ENCODE measurements at places on chromosomes 1 and 21.

DNA sequence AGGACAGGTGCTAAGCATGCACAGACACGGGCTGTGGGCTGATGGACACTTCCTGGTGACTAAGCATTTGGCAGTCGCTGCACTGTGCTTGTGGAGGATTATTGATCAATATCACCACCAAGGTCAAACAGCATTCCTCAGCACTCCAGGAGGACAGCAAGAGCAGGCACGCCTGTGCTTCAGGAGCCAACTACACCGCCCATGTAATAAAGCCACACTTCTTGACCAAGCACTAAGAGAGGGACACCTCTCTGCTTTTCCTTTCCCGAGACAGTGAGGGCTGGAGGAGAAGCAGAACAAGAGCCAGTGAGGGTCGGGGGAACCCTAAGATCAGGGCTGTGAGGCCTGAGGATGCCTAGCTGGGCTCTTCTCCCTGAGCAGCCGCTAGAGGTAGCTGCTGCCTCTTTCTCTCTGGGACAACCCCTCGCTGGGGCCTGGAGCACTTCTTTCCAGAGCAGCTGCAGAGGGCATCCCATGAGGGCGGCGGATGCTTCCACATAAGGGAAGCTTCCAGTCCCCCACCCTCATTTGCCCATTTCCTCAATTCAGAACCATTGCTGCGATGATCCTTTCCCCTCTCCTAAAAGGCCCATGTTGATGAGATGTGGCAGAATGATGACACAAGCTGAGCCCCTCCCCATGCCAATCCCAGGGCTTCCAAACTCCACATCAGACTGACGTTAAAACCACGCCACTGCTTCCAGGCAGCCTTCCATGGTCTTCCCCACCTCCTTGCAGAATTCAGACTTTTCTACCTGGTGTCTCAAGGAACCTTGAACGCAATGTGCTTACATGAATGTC is 19.1 kb downstream of the RAB7B start:
- no peak for DNase-seq

DNA sequence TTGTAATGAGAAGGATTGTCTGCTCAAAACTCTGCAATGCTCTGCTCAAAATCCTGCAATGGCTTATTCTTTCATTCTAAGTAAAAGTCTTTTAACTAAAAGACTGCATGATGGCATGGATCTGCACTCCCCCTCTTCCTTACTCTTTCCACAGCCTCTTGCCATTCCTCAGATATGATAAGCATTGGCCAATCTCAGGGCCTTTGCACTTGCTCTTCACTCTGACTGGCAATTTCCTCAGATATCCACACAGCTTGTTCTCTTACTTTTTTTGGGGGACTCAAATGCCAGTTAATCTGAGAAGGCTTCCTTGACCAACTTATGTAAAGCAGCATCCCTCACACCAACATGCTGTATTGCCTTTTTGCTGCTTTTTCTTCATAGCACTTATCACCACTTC is 2.8 kb upstream of the ZMPSTE24 start:
- no peak for DNase-seq

DNA sequence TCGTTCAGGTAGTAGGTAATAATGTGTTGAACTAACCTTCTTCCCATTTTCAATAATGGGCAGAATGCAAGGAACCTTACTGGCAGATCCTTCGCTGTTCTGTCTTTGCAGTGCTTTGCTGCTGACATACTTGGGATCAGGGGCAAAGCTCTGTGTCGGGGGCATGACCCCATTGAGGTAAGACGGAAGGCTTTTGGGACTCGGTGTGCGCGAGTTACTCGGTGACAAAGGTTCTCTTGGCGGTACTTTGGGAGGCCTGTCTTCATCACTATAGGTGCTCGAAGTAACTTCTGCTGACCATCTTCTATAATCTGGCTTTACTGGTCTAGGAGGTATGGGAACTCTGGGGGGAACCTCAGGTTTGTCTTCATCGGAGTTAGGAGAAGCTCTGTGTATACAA is 12.7 kb downstream of the ERRFI1 start:
- DNase-seq, result no peak

DNA sequence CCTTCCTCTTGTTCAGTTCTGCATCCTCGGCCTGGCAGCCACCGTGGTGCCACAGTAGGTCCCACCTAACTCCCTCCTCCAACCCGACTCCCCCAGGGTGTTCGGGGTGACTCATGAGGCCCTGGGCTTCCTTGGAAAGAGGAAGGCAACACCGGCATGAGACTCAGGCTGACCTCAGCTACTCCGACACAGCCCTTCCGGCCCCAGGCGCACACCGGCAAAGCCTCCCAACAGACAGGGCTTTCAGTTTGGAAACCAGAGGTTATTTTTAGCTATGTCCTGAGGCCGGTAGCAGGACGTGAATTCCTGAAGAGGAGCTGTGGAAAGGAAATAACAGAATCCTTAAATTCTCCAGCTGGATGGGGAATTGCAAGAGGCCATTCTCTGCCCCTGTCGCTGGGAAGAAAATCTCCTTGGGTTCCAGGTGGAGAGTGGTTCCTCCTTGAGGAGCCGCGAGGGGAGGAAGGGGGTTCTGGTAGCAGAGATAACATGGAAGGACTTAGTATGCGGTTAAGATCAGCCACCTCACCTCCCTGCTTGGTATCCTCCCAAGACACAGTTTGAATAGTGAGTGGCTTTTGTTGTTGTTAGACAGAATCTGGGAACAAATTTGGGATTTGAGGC is 24.4 kb downstream of the PLXNA2 start:
- DNase-seq, result no peak

DNA sequence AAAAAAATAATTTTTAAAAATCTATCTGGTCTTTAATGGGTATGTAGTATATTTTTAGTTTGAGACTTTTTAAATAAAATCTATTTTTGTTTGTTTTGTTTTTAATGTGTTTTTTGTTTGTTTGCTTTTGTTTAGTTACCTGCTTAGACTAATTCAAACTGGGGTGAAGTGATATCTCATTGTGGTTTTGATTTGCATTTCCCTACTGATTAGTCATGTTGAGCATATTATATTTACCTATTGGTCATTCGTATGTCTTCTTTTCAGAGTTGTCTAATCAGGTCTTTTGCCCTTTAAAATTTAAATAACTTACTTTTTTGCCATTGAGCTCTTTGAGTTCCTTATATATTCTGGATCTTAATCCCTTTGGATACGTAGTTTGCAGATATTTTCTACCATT is 20.3 kb downstream of the CD1B start:
- no peak for DNase-seq

DNA sequence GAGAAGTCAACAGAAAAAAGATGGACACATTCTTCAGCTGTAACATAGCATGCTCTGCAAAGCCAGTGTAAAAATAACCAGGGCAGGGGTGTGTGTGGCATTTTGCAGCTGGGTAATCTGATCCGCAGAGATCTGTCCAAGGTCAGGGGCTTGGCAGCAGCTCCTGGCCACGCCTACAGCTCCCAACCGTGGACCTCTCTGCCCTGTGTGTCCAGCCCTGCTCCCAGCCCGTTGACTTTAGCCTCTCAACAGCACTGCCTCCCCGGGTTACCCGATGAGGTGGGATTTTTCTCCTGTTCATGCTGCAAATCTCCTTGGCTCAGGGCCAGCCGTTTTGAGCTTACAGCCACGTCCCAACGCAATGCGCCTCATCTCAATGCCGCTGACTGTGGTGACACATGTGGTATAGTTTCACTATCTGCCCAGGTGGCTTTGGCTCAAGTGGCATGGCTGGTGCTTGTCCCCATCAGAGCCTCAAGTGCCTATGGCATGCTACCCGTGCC is 68.1 kb downstream of the VWA5B1 start:
- no peak for DNase-seq

GRCh38 chr1:175192111-175192629 is 406 bp downstream of the KIAA0040 start:
- DNase-seq, result no peak

GRCh38 chr1:169586395-169587255 is at the start of gene F5:
F5 (minus strand) TSS chr1:169586481; CDS start chr1:169586386, 95 bp downstream.
- no peak for DNase-seq

DNA sequence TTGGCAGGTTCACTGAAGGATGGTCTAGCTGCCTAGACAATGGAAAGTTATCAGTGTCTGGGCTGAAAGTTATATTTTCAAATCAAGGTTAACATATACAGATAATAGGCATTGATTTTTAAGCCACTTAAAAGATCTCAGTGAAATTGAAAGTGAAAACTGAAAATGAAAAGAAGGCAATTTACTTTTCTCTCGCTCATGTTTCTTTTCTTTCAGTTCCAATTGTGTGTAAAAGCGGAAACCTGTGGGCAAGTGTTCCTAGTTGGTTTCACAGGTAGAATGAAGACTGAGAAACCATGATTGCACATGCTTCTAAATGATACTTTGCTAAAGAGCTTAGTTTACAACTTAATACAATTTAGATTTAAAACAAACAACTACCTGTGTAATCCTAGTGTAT is 383.7 kb downstream of the ZP4 start:
- no peak for DNase-seq

DNA sequence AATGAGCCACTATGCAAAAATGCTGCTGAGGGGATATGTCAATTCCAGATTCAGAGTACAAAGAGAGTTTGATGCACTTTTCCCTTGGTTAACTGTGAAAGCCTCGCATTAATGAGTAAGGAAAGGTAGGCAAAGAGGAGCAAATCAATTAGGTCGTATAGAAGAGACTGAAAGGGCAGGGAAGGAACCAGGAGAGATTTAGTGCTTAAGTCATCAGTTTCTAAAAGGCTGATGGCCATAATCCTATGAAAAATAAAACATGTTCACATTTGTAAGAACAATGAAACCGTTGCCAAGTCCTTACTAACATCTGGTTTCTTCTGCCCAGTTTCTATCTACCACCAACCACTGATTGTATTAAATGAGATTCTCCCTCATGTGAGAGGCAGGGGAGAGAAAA is 118.4 kb upstream of the PALMD start:
- no peak for DNase-seq

GRCh38 chr1:185008838-185009237 is 34.5 kb upstream of the NIBAN1 start:
- no peak for DNase-seq

DNA sequence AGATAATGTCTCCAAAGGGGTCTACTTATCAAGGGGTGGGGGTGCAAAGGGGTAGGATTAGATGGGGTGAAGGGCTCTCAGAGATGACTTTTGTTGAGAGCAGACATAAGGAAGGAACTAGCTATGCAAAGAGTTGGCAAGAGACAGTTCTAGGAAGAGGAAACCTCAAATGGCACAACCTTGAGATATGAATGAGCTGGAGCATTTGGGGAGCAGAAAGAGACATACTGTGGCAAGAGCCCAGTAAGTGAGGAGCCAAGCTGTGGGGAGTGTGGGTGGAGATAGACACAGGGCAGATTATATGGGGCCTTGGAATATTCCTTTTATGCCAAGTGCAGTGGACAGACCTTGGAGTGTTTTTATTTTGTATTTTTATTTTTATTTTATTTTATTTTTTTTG is 84.8 kb upstream of the BTG3 start:
- no peak for DNase-seq

DNA sequence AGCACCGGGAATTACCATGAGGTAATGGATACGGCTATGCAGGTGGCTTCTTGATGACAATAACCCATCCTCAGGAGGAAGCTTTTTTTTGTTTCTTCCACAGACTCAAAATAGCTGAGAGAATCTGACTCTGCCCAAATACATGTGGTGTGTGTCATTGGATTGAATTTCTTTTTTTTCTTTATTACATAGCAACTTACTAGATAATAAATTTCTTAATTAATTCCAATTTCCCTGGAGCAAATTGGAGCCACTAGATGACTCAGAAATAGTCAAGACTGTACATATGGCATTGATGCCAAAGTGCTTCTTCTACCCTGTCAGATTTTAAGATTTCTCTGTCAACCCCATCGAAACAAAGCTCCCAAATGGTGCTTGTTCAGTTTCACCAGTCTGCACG is 42.7 kb downstream of the L1TD1 start:
- DNase-seq, result no peak

- no peak for DNase-seq
Observed at GRCh38 chr1:67880056-67880601, 46.9 kb upstream of the GNG12 start.

- no peak for DNase-seq
Observed at GRCh38 chr1:234538062-234538731, 59.2 kb upstream of the TARBP1 start.

DNA sequence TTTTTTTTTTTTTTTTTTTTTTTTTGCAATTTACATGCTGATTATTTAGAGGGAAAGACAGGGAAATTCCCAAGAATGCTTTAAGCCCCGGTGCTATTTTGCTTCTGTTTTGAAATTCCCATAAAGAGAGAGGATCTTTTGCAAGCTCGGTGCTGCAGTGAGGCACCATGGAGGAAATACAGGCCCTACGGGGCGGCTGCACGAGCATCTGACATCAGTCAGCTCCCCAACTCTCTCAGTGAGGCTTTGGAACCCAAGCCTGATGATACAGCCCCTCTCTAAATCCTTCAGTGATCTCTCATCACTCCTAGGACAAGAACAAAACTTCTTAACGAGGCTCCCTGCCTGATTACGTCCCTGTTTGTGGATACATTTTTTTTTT is 791 bp upstream of the CHI3L1 start:
- DNase-seq, result no peak

- DNase-seq, result no peak
Observed at GRCh38 chr1:204041803-204042505, 31.0 kb upstream of the SOX13 start.

DNA sequence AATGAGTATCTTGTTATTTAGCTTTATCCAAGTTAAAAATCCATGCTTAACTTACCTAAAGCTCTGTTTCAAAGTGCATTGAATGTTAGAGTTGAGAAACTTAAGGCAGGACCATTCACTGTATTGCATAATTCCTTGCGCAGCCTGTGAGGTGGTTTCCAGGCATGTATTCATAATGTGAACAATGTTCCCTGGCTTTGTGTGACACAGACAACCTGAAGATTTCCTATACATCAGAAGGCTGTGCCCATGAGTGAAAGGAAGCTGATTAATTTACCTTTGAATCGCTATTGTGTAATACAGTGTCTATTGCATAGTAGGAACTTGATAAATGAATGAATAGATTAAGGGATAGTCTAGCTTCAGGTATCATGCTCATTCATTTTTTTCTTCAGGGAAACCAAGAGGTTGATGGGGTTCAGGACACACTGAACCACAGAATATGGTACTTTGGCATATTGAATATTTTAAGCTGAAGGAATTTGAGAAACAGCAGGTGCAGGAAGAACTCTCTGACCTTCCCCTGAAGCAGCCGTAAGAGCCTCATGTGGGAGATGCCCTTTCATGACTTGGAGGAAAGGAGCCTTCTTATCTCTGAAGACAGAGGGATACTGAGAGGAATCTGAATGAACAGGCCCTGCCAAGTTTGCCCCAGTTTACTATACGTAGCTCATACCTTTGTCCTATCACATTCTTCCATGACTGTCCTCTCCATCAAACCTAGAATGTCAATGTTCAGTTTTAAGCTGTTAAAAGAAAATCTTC is 88.6 kb upstream of the GNG12 start:
- no peak for DNase-seq

GRCh38 chr1:156102633-156103511 is 11.6 kb upstream of the LMNA start:
- no peak for DNase-seq

GRCh38 chr1:77639557-77640069 is 42.8 kb downstream of the ZZZ3 start:
- no peak for DNase-seq

- DNase-seq, result no peak
Observed at GRCh38 chr1:150053926-150054325, 13.7 kb upstream of the VPS45 start.

GRCh38 chr1:226565476-226565875 is 16.9 kb downstream of the STUM start:
- no peak for DNase-seq
